GF-D8 (cell line): ENCODE measurements at places on chromosomes 5 and 9.

- no peak for DNase-seq
Observed at GRCh38 chr9:107336718-107337360, 53.8 kb downstream of the RAD23B start.

GRCh38 chr5:143435210-143435657 lies 31.7 kb upstream of the NR3C1 start:
- DNase-seq = peak; percentile 60

DNA sequence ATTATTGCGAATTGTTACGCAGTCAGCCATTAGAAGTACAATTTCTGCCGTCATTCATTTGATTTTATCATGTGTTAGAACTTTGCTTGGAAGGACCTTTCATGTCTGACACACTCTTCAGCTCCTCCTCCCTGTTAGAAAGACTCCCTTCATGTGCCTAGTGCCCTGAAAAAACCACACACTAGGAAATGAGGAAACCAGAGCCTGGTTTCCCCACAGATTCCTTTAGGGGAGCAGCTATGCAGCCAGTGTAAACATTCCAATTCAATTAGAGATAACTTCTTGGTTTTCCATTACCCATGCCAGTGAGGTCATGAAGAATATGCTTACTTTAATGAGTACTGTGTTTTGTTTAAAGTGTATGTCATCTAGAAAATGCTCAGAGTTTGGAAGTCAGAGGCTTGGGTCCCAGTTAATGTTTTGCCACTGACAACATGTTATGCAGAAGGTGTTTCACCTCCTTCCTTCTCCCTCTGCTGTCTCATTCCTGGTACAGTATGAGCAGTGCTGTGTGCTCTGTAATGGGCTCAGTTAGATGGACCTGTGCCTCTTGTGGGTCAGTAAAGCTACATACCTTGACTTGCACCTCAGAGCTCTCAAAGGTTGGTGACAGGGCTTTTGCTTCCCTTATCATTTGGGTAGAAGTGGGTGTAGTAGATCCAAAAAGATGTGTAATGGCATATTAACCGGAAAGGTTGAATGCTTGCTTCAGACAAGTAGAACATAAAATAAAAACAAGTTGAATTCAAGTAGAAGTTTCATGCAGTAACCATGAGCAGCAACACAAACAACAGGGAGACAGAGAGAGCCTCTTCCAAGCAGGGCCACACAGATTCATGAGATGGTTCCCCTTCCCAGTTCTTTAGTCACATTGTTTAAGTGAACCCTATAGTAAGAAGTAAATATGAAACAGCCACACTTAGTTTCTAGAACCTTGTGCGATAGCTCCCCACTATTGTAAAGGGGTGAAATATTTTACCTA lies 52.6 kb upstream of the TNFAIP8 start:
- peak; percentile 34 for DNase-seq

DNA sequence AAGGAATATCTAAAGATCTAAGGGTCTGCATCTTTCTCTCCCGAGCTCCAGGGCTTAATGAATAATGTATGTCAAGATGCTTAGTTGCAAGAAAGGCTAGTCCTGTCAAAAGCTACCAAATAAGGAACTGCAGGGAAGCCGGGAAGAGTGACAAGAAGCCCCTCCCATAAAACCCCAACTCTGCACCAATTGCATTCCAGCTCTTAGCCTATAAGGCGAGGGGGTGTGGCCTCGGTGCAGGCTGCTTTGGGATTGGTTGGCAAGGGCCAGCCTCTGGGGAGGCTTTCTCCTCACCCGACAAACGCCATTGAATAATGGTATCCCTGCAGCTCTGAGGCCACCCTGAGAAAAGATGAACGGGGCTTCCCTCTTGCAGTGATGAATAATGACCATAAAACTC lies 416.9 kb downstream of the RAB3C start:
- DNase-seq = no peak

DNA sequence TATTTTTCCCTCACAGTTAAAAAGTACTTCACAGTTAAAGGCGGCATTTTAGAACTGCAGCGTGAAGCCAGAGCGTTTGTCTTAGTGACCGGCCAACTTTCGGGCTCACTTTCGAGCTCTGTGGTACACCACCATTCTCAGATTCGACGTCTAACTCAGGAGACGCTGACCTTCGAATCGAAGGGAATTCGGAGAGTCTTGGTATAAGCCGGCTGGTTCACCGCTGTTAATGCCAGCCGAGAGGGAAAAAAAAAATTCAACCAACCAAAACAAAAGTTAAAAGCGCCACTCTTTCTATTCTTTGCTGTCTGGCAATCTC lies 544 bp upstream of the SNX24 start:
- DNase-seq = no peak

- DNase-seq = no peak
Observed at GRCh38 chr5:153470736-153471135, 19.7 kb upstream of the GRIA1 start.

DNA sequence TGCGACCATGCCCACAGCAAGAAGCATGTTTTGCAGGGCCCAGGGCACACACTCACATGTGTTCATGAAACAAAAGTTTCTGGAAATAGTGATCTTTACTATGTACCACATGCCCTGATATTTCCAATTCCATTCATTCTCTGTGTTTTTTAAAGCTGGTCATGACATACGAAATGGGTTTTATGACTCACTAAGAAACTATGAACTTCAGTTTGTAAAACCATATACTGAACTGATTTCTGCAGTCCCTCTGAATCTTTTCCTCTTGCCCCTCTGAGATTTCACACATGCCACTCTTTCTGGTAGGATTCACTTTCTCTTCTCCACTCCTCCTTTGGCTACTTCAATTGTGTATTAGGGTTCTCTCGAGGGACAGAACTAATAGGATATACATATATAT lies 416.1 kb upstream of the TRPC7 start:
- no peak for DNase-seq

GRCh38 chr5:38154615-38155204 lies 103.6 kb upstream of the EGFLAM start:
- DNase-seq = no peak

DNA sequence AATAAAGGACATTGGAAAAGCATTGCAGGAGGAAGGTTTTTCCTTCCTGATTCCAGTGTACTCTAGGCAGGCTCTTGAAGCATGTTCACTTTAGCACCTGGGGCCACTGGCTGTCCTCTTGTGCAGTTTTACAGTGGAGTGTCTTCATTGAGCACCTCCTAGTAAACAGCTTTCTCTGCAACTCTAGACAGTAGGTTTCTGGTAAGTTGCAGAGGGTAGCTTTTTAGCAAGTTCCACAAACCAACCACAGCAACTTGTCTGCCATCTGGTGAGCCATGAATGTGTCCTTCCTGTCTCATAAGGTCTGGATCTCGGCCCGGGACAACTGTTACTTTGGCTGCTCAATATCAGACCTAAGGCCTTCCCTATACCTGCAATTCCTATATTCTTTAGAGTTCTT lies 488.0 kb downstream of the MAN2A1 start:
- no peak for DNase-seq

DNA sequence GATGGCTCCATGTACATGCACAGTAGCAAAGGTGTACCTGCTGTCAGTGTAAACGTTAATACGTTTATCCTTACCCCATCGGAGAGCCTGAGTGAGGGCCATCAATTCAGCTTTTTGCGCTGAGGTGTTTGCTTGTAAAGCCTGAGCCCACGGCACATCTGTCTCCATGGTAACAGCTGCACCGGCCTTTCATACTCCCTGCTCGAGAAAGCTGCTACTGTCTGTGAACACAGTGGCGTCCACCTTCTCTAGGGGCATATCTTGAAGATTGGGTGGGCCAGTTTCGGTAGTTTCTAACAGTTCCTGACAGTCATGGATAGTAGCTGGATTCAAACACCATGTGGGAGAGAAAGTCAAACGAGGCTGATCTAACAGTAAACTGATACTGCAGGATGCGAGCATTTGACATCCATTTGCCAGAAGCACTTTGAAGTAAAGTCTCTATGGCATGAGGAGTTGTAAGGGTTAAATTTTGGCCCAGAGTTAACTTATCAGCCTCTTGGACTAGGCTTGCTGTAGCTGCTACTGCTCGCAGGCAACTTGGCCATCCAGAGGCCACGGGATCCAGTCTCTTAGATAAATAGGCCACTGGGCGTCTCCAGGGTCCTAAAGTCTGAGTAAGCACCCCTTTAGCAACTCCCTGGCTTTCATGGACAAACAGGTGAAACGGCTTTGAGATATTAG lies 21.0 kb upstream of the RHOBTB3 start:
- DNase-seq = no peak

- peak; percentile 67 for DNase-seq
Observed at GRCh38 chr9:71145179-71145578, 23.8 kb upstream of the TRPM3 start.

DNA sequence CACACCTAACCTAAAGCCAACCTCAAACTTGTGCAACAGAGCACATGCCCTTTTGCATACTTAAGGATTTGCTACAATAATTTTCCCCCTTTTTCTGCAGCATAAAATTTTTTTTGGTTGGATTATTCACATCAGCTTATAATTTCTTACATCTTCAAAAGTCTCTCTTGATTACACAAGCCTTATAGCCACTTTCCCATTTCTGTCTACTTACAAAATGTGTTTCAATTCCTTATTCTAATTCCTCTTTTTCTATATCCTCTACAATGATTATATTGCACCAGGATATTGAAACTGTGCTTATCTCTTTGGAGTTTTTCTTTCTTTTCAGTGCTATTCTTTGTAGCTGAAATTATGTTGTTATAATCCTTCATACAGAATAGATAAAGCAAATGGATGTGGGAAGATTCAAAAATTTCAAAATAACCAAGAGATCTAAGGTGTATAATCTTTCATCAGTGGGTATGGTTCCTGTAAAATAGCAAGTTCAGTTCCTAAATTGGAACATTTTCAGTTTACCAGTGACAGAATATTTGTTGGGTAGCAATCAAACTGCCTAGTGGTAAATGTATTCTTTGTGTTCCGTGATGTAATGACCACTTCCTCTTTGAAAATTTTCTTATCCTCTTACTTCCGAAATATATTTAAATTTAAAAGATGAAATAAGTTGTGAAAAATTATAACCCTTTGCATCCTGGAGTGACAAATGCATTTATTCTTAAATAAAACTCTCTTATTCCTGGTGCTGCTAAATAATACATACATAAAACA lies 386.8 kb upstream of the CHD1 start:
- no peak for DNase-seq

- DNase-seq = no peak
Observed at GRCh38 chr9:136881691-136882108, 4.6 kb upstream of the TRAF2 start.

DNA sequence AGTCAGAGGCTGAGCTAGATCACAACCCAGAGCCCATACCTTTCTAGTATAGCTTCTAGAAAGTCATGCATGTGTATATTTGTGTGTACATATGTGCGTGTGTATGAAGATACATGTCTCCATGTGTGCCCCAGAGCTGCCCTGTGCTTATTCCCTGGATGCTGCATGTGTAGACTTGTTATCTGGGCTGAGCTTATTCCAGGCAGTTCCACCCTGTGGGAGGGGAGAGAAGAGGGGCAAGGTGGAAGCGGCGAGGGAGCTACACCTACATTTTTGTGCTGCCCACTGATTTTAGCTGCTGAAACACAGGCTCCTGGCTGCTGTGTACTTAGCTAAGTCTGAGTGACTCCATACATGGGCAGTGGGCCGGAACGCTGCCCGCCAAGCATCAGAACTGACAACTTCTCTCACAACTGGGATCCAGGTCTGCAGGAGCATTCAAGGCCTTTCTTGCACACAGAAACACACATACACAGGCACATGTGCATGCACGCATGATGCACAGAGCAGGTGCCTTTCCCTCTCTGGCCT lies 38.0 kb upstream of the XPA start:
- no peak for DNase-seq

DNA sequence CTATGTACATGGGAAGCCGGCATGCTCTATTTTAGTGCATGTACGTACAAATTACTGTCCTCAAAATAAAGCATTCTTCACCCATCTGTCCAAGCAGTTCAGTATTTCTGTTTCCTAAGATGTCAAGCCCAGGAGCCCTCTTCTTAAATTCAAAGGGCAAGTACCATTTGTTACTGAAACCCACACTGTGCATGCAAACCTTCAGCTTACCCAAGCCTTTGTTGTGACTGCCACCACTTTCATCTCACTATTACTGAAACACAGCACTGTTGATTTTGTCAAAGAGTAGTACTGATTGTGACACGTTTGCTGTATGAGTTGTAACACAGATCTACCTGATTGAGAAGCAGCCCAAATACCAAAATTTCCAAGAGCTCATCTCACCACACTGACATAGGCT lies 390.4 kb upstream of the IZUMO3 start:
- no peak for DNase-seq

DNA sequence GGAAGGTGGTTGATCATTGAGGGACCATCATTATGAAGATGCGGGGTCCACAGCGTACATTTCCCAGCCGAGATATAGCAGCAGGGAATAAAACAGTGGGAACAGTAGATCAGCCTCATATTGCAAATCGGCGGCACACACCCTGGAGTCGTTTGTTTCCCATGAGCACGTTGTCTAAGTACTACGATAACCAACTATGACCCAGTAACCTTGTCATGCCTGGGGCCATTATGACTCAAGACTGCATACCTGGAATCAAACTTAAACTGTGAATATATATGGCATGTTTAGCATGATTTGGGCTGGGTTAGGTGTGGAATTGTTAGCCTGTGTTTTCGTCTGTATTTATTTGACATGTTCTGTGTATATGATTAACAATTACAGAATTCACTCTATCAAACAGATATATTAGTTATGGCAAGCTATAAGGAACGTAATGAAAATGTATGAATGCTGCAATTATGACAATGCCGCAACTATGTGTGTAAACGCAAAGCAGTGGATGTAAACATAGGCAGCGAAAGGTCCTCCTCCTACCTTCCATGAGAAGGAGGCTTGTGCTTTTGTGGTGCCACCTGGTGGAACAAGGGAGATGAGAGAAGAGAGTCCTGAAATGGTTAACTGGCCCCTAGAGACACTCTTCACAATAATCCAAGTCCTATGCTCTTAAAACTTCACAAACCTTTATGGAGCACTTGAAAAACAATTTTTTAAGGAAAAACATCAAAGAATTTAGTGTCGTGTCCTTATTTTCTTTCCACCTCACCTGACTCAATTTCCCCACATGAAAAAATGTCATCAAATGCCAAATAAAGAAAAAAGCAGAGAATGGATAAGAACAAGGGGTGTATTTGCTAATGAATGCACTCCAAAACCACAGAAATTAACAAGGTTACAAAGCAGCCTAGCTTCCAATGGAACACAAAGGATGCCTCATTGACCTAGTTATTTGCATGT lies 47.1 kb downstream of the SEMA5A start:
- DNase-seq = no peak

- DNase-seq = no peak
Observed at GRCh38 chr9:87503927-87504326, 6.3 kb downstream of the DAPK1 start.

GRCh38 chr5:135008556-135008955 lies 25.5 kb downstream of the PITX1 start:
- no peak for DNase-seq

DNA sequence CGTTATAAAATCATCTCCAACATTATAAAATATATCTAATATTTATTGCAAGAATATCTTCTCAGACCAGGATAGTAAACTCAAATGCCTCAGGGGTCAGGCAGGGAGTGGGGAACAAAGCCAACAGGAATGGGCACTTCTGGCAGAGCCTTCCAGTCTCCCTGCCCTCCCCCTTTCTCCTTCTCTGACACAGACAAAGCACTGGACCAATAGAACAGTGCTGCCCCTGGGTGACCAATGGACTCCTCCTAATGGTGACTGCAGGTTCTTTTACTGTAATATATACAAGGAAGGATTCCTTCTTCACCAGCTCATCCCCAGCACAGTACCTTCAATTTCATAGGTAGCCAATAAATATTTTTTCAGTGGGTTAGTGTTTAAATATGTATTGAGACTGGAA lies 31.1 kb upstream of the MAMDC2 start:
- no peak for DNase-seq

- no peak for DNase-seq
Observed at GRCh38 chr5:172077664-172078425, 71.4 kb upstream of the FBXW11 start.
